ENCODE measurements at places on chromosomes 2 and 18.

DNA sequence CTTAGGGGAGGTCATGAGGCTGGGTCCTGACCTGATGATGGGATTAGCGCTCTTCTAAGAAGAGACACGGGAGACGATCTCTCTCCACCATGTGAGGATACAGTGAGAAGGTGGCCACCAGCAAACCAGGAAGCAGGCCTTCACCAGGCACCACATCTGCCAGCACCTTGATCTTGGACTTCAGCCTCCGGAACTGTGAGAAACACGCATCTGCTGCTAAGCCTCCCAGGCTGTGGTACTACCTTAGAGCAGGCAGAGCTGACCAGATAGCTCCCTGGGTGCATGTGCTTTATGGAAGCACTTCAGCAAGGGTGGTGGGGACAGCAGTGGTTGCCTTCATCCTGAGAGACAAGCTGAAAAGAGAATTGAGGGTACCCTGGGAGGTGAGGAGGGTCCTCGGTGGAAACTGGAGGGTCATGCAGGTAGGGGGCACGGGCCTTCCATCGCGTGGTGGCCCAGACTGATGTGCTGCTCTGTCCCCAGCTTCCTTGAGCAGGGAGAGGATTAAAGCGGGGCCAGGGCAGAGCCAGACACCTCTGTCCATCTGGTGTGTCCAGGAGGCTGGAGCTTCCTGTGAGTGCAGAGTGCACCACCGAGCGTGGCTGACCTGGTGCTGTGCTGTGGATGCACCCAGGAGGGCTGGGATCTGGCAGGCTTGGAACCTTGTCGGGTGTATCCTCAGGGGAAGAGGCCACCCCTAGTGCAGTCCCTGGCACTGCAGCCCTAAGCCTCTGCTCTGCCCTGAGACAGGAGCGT is 42.9 kb upstream of the HS6ST1 start:
- H3K27ac ChIP-seq: no peak overlapping the region
- no peaks in the 10 kb centered on the region for H3K27me3 ChIP-seq
- no peaks in the 10 kb centered on the region for H3K4me1 ChIP-seq

- peak overlapping the region; percentile 80 for H3K27ac ChIP-seq
- no peak overlapping the region for H3K4me3 ChIP-seq
- no peaks in the 10 kb centered on the region for H3K27me3 ChIP-seq
- no peak for DNase-seq
Measured at GRCh38 chr18:12857991-12858544, 26.0 kb downstream of the PTPN2 start.

- no peak for DNase-seq
- H3K4me3 ChIP-seq: no peak overlapping the region
- no peaks in the 10 kb centered on the region for H3K27me3 ChIP-seq
- H3K27ac ChIP-seq: no peak overlapping the region
- H3K36me3 ChIP-seq: no peaks in the 10 kb centered on the region
- no peaks in the 10 kb centered on the region for H3K4me1 ChIP-seq
Measured at GRCh38 chr2:167471332-167471731, 583.1 kb downstream of the XIRP2 start.

DNA sequence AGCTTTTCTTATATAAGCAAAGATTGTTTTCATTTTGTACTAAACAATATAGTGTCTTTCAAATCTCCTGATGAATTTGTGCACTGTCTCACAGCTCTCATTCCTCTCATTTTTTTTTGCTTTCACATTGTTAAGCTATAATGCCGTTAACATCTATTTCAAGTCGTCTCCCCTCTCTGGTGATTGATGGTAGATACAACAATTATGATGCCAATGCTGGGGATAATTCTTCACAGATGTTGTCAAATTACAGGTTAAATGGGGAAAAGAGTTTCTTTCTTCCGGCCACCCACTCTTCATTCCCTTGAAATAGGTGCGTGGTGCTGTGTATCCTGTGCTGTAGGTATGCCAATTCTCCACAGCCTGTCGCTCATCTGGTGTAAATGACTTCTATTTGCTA is 1053.7 kb upstream of the ZEB2 start:
- DNase-seq: no peak
- no peaks in the 10 kb centered on the region for H3K27me3 ChIP-seq
- H3K27ac ChIP-seq: no peak overlapping the region
